ENCODE measurements at places on chromosomes 7 and 10.

DNA sequence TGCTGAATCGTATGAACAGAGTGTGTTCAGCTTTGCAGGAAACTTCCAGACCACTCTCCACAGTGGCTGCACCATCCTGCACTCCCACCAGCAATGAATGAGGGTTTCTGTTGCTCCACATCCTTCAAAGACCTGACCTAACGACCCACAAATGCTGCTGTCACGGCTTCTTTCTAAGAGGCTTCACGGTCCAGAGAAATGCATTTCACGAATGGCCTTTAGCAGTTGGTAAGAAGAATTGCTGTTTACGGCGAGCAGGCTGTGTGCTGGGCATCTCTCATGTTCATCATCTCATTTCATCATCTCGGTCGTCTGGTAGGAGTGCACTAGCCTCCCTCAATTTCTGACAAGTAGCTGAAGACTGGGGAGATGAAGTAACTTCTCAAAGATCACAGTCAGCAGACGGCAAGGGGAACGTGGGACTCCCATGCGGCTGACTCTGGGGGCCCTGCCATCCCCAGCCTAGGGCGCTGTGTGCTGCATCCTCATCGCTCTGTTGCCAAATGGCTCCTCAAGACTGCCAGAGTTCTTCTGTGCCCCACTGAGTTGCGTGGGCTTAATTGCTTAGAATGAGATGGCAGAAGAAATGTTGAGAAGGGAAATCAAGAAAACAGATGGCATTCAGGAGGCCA lies 72.9 kb downstream of the ADARB2 start:
- no peak for DNase-seq

DNA sequence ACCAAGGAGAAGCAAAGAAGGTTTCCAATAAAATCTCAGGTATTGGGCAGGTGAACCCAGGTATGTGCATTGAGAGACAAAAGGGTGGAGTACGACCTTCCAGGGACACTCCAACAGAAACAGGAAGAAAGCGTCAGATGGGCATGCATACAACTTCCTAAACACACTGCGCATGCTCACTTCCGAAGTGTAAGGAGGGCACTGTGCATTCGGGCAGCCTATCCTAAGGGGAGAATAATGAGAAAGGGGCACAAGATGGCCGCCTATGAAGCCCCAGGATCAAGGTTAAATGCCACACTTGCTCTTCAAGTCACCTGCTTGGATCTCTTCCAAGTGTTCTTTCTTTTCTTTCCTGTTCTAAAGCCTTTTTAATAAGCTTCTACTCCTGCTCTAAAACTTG lies 39.4 kb upstream of the PRSS1 start:
- DNase-seq: no peak

- DNase-seq: no peak
Measured at GRCh38 chr7:111437736-111438135, 124.6 kb downstream of the IMMP2L start.

DNA sequence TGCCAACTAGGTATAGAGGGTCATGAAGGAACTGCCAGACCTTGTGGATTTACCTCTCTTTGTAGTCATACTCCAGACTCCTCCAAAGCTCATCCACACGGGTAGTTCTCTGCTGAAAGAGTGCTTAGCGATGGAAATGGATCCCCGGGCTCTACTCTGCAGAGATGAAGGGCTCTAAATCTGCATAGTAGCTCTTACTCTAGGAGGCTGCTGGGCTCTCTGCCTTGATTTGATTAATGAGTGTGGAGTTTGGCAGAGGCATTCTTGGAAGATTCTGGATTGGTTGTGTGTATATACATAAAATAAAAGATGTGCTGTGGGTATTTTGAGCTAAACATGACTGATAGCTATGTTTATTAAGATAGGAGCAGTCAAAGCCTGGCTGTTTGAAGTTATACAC lies 21.3 kb upstream of the CPXM2 start:
- no peak for DNase-seq

DNA sequence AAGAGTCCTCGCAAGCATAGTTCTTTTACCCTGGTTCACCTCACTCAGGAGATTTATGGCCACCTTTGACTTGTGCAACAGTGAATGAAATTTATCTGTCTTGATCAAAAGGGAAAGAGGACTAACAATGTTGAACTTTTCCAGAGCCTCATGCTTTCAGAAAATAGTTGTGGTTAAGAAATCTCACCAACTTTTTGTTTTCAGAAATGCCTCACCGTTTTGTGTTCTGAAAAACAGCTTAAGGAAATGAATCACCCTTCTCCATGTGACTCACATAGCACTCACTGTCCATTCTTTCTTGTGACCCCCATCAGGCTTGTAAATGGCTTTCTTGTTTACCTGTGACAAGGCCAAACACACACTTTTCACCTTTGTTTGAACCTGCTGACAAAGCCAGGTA lies 148.6 kb upstream of the FAM3C start:
- DNase-seq: no peak

GRCh38 chr7:89238156-89238555 lies 442.6 kb upstream of the TEX47 start:
- DNase-seq: no peak

DNA sequence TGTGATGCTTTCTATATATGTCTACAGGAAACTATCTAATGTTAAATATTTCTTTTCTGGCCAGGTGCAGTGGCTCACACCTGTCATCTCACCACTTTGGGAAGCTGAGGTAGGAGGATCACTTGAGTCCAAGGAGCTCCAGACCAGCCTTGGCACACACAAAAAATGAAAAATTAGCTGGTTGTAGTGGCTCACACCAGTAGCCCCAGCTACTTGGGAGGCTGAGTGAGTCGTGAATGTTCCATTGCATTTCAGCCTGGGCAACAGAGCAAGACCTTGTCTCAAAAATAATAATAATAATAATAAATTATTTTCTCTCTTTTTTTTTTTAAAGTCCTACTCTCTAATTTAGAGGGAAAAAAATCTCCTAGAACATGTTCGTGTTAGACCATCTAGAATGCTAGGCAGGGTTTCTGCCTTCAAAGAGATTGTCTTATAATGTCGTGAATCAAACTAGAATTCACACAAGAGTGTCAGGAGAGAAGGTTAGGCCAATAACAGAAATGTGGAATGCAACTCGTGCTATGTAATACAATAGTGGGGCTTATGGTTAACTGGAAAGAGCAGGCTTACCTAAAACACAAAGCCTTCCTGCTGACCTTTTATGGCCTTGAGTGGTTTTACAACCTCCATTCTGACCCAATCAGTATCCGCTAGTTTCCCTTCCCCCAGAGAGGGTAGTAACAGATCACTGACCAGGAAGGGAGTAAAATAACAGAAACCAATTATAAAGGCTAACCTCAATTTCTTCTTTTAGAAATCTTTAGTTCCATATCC lies 46.3 kb downstream of the MYOF start:
- DNase-seq: no peak

DNA sequence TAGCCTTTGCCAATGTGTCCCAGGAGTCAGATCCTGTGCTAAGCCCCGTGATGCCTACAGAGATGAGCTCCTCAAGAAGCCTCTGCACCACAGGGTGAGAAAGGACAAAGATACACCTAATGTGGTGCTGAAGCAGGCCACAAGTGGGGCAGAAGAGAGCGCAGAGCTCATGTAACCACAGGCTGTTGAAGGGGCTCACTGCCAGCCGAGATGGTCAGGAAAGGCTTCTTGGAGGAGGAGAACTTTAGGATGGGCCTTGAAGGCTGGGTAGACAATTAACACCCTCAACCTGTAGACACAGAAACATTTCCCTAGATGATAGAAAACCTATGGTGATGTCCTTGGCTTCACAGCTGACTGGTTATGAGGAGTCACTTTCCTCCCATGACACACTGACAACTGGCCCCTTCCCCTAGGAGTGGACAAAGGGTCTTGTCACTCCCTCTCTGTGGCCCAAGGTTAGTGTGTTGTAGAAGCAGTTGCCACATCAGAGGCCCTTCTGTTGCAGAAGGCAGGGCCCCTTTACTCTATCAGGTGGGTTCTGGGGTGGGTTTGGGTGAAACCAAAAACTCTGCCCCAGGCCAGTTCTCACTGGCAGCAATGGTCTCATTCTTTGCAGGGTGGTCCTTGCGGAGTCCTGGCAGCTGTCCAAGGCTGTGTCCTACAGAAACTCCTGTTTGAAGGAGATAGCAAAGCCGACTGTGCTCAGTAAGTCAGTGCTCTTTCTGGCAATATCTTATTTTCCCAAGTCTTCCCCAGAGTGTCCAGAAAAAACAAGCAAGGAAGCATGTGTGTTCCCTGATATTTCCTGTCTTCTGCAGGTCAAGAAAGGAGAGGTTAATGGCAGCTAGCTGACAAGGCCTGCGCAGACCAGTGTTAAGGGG lies 69.2 kb downstream of the MINDY4 start:
- no peak for DNase-seq

DNA sequence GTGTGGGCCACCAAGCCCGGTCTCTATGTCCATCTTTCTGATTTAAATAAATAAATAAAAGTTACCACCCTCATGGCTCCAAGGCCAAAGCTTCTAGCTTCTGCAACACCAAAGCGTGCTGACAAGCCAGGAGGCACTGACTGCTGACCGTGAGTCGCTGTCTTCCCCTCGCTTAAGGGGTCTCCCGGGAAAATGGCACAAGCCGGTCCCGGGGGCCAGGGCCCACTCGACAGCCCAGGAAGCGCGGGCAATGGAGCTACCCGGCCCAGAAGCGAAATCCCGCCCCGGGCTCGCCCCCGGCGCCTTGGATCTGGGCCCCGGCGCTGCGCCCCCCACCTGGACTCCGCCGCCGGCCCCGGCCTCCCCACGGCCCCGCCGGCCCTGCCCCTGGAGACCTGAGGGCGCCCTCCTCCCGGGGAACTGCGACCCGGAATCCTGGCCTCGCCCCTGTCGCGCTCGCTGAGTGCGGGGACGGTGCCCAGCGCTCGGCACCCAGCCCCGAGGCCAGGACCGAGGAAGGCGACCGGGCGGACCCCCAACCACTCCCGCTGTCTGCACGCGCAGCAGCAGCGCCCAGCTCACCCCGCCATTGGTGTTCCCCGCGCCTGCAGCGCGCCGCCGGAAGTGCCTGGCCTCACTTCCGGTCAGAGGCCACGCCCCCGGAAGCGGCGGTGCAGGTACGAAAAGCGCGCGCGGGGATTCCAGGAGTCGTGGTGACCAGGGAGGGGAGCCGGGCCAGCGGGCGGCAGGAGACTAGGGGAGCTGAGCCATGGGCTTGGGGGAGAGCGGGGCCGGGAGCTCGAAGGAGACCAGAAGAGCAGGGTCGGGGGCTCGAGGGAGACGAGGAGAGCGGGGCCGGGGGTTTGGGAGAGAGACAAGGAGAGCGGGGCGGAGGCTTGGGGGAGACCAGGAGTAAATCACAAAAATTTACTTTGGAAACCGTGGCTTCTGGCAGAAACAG lies at the start of the genes MRM2 and NUDT1:
Gene MRM2, minus strand, starts transcription at position 626 of the 961 bp plus-strand sequence. Its CDS starts 36 bp downstream, at position 590.
Gene NUDT1, plus strand, starts transcription at position 647 of the 961 bp plus-strand sequence. CDS start 2,349 bp downstream, outside the sequence.
- DNase-seq: peak; percentile 81

DNA sequence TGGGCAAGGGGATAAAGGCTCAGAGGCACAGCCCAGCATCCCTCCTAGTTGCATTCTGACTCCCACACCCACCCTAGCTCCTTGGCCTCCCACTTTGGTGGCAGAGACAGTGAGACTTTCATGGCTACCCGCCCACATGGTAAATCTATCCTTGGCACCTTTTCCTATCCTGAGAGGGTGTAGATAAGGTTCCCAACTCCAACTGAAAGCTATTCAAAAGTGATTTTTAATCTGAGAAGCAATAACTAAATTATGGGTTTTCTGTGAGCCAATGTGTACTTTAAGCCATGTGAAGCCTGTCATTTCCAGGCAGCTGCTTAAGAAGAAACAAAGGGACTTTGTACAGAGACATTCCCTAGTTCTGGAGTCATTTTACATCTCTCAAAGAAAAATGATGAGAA lies 9.1 kb downstream of the LAMB1 start:
- no peak for DNase-seq

DNA sequence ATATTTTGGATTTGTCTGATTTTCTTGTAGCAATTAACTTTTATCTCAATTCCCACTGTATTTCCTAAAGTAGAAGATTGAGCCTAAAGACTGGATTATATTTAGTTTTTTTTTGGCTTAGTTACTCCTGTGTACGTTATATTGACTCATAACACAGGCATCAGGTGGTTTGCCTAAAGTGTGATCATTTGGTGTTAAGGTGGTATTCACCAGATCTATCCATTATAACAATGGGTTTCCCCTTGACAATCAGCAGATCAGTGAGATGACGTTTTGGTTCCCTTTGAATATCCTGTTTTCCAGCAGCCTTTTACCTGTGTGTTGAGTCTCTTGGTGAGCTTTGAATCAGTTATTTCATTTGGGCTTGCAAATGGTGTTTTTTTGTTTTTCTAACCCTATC lies 18.1 kb downstream of the MAPK8 start:
- no peak for DNase-seq

- DNase-seq: no peak
Measured at GRCh38 chr7:55469271-55469681, 103.0 kb downstream of the VOPP1 start.

- DNase-seq: peak; percentile 74
Measured at GRCh38 chr7:74289018-74289658, at the start of gene CLIP2. CLIP2 (plus strand) TSS chr7:74289407; CDS start chr7:74317547, 28,140 bp downstream.

GRCh38 chr7:106108991-106109390 lies 3.1 kb downstream of the SYPL1 start:
- DNase-seq: no peak

GRCh38 chr10:11563936-11564335 lies 47.5 kb downstream of the USP6NL start:
- no peak for DNase-seq

DNA sequence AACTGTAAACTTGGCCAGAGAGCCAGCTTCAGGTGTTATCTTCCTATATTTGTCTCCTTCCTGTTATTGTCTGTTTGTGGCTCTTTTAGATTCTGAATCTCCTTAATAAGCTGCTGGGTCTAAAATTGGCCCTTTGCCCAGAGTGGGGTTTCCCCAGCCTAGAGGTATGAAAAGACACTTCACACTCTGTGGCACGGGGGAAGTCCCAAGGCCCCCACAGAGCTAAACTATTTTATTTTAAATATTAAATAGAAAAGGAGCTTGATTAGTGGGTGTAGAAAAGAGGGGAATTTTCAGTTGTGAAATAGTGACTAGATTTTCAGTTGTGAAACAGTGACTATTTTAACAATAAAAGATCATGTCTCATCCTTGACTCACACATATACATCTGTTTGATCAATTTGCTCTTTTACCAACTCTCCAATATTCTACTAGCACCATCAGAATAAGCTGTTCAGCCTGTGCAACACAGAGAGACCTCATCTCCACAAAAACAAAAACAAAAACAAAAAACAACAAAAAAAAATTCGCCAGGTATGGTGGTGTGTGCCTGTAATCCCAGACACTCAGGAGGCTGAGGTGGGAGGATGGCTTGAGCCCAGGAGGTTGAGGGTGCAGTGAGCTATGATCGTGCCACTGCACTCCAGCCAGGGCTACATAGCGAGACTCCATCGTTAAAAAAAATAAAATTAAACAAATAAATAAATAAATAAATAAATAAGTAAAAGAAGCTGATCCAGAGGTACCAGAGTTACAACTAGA lies 24.9 kb upstream of the ADO start:
- DNase-seq: peak; percentile 74

- DNase-seq: no peak
Measured at GRCh38 chr7:1661461-1661860, 8.6 kb upstream of the ELFN1 start.

DNA sequence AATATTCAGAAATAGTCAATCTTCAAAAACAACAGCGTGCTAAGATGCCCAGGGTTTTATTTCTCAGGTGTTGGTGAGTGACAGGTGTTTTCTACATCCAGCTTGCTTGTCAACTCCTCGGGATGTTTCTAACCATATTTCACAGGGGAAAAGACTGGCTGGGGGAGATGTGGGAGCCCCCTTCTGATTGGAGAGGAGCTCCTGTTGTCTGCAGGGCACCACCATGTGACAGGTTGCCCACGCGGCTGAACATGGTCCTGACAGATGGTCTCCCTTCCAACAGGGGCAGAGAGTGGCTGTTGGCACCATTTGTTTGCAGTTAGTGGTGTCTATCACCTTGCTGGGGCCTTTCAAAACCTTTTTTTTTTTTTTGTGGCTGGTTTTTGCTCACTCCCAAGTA lies 16.5 kb upstream of the GPR26 start:
- DNase-seq: no peak
